Fibroblast of villous mesenchyme (primary cell): ENCODE measurements at places on chromosomes 2 and 18.

GRCh38 chr2:30978044-30978443 is 160.2 kb downstream of the GALNT14 start:
- DNase-seq, result no peak

- no peak for DNase-seq
These were observed 144.6 kb downstream of the QPCT start for GRCh38 chr2:37489041-37489456.

- peak; percentile 49 for DNase-seq
These were observed 392.4 kb downstream of the TXNL1 start for GRCh38 chr18:56245866-56246580.

DNA sequence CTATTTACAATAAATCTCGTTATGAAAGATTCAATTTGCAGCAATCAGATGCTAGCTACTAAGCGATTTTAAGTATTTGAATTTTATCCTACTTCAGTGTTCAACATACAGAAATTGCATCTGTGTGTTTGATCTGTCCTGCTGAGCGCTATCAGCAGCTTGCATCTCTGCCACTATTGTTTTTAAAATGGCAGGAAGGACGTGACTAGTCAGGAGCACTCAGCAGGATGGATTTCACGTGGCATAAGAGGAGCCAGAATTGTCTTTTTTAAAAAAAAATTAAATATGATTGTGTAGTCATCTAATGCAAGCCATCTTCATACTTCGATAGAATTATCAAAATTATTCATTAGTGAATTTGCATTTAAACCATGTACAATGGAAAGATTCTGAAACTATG is 2.8 kb upstream of the KLHL14 start:
- no peak for DNase-seq

- no peak for DNase-seq
These were observed 760.0 kb upstream of the FSHR start for GRCh38 chr2:49914281-49914680.

GRCh38 chr2:211463397-211463796 is 907.0 kb downstream of the CPS1 start:
- no peak for DNase-seq
